Transverse colon (tissue), 4 donors: ENCODE measurements at places on chromosomes 3 and 15.
A peak's percentile ranks its signal among the peaks of the same experiment; 100 is the strongest.

GRCh38 chr15:51678096-51678495 is 3.2 kb upstream of the SCG3 start:
- H3K27ac ChIP-seq: no peak overlapping the region
- peaks cover 32% of the 10 kb centered on the region for H3K27me3 ChIP-seq
- H3K4me3 ChIP-seq: no peak overlapping the region
- H3K4me1 ChIP-seq: peaks cover 8% of the 10 kb centered on the region
- no peaks in the 10 kb centered on the region for H3K36me3 ChIP-seq
- DNase-seq: no peak

DNA sequence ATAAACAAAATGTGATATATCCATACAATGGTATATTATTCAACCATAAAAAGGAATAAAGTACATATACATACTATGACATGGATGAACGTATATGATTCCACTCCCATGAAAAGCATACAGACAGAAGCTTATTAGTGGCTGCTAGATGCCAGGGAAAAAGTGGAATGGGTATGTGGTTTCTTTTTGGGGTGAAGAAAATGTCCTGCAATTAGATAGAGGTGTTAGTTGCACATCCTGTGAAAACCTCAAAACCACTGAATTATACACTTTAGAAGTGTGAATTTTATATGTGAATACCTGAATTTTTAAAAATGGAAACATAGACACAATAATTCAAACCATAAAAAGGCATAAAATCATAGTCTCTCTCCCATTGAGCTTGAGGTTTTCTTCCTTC is 11.2 kb downstream of the DENND6A start:
- H3K27me3 ChIP-seq: no peaks in the 10 kb centered on the region
- H3K36me3 ChIP-seq: no peaks in the 10 kb centered on the region
- H3K4me3 ChIP-seq: no peak overlapping the region
- no peak overlapping the region for H3K27ac ChIP-seq
- H3K4me1 ChIP-seq: no peaks in the 10 kb centered on the region

GRCh38 chr15:45187894-45188830 is at the start of gene SHF:
Gene SHF, minus strand, starts transcription at chr15:45187966. Its CDS starts 15 bp downstream, at chr15:45187951.
- peak within 1 kb of the TSS; percentile 63 for H3K27ac ChIP-seq
- H3K4me3 ChIP-seq: peak within 1 kb of the TSS; percentile 68
- H3K4me1 ChIP-seq: peaks cover 7% of the 10 kb centered on the region
- DNase-seq: peak; percentile 71
- no peaks in the 10 kb centered on the region for H3K36me3 ChIP-seq

DNA sequence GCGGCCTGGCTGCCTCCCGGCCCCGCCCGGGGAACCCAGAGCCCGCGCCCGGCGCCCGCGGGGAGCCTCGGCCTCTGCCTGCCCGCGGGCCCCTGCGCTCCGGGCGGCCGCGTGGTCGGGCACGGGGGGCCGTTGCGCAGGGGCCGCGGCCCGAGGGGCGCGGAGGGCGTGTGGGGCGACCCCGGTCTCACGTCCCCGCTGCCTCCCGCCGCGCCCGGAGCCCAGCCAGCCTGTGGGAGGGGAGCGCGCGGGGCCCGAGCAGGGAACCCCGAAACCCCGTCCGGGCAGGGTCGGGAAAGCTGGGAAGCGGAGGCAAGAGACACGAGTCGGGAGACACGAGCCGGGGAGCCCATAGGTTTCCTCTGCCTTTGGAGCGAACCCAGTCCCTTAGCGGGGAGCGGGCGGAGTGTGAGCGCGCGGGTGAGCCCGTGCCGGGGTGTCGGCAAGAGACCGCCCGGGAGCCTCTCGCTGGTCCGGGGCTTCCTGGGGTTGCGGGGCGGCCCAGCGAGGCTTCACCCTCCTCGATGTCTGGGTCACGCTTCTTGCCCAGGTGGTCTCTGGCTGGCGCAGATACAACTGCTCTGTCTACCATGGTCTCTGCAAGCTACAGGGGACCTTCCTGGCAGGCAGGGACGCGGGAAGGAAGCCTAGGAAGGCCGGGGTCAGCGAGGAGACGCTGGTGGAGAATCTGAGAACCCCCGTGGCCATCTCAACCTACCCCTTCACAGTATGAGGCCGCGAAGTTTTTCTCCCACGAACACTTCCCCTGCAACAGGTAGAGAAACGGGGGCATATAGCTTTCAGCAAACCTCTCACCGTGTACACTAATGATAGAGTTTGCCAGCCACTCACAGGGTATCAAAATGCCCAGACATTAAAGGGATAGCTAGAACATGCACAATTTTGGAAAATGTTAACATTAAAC is 586 bp downstream of the LRRK1 start:
- peak overlapping the region; percentile 53 for H3K4me3 ChIP-seq
- H3K4me1 ChIP-seq: peaks cover 7% of the 10 kb centered on the region
- DNase-seq: peak; percentile 39
- H3K27me3 ChIP-seq: no peaks in the 10 kb centered on the region
- peak overlapping the region; percentile 77 for H3K27ac ChIP-seq

DNA sequence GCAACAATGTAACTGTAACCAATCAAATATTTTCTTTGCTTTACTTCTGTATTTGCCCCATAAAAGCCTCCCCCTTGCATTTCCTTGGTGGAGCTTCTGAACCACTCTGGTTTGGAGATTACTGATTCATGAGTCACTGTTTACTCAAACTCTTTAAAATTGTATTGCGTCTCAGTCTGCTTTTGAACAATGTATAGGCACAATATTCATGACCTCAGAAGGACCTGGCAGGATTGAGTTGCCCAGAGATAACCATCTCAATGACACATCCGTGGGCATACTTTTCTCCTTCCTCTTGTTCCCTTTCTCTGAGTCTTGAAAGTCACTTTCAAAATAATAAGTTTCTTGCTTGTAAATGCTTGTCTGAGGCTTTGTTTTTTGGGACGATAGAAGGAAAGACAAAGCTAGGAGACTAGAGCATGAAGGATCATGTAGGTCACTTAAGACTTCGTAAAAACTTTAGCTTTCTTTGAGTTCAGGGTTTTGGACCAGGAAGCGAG is 57.1 kb upstream of the POU1F1 start:
- H3K4me1 ChIP-seq: peaks cover 17% of the 10 kb centered on the region
- H3K4me3 ChIP-seq: no peak overlapping the region
- no peaks in the 10 kb centered on the region for H3K36me3 ChIP-seq
- H3K27ac ChIP-seq: peak overlapping the region; percentile 59
- DNase-seq: no peak
- no peaks in the 10 kb centered on the region for H3K27me3 ChIP-seq

GRCh38 chr15:56781666-56782065 is 48.4 kb upstream of the ZNF280D start:
- DNase-seq: no peak
- no peak overlapping the region for H3K27ac ChIP-seq
- H3K36me3 ChIP-seq: no peaks in the 10 kb centered on the region
- no peak overlapping the region for H3K4me3 ChIP-seq

DNA sequence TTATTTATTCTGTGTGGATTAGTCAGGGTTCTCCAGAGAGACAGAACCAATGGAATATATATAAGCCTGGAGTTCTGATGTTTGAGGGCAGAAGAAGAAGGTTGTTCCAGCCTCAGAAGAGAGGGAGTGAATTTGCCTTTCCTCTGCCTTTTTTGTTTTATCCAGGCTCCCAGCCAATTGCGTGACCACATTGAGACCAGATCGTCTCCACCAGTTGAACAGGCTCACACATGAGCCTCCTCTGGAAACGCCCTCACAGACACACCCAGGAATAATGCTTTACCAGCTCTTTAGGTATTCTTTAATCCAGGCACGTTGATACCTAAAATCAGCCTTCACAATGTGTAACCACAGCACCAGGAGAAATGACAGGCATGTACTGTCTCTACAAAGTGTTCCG is 923.1 kb downstream of the TBL1XR1 start:
- DNase-seq: no peak
- H3K27ac ChIP-seq: no peak overlapping the region
- H3K36me3 ChIP-seq: no peaks in the 10 kb centered on the region

DNA sequence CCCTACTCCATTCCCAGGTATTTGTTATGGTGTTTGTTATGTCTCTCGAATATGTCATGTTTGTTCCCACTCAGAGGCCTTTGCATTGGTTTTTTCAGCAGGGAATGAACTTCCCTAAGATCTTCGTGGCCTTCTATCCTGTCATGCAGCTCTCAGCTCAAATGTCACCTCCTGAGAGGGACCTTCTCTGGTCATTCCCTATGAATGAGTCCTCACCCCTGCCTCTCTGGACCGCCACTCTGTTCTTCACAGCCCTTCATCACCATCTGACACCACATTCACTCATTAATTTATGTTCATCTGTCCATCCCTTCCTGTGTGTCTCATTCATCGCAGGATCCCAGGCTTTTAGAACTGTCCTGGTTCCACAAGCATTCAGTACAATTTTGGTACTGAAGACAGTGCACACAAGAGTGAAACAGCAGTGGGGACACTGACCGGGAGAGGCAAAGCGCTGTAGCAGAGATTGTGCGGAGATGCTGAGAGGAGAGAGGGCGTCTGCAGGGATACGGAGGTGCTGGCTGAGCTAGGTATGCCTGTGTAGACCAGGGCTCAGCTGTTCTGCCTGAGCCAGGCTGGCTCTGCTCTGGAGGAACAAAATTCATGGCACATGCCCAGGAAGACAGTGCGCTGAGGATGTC is 132.3 kb downstream of the CHCHD6 start:
- no peaks in the 10 kb centered on the region for H3K27me3 ChIP-seq
- no peak overlapping the region for H3K4me3 ChIP-seq
- no peaks in the 10 kb centered on the region for H3K36me3 ChIP-seq
- H3K4me1 ChIP-seq: no peaks in the 10 kb centered on the region
